ENCODE measurements at places on chromosomes 4 and X.

DNA sequence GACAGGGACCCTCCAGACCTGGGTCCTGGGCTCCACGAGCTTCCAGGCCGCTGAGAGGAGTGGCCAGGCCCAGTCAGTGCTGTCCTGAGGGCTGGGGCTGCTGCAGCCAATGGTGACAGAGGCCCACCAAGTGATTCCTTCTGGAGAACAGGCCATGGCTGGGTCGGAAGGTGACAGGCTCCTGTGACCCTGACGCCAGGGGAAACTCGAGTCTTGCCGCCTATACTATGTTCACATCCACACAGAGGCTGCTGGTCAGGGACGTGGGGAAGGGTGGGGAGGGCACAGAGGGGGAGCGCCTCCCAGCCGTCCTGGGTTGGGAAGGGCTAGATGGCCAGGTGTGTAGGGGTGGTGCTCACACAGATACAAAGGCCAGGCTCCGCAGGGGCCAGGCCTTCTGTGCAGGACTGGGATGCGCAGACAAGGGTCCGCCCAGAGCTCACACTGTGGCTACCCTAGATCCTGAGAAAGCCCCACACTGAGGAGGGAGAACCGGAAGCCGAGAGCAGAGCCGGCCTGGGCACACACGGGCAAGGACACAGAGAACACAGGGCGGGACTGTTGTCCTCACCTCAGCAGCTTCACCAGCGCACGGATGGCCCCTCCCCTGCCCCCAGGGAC, 81.4 kb downstream of the HTRA3 start:
- no peak for DNase-seq

DNA sequence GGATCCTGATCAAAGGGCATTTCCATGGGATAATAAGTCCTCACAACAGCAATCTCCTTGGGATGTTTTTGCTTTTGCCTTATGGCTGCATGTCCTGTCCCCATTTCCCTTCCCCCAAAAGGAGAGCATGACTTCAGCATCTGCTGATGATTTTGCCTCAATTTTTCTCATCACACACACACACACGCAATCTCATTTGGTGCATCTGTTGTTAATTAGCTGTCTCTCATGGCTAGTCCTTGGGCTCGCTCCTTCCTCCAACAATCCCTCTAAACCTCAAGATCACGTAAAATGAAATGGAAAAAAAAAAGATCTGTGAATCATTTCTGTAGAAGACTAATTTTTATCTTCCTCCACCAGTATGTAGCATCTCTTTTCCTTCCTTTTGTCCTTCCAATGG, 153.6 kb downstream of the RBMX2 start:
- no peak for DNase-seq

DNA sequence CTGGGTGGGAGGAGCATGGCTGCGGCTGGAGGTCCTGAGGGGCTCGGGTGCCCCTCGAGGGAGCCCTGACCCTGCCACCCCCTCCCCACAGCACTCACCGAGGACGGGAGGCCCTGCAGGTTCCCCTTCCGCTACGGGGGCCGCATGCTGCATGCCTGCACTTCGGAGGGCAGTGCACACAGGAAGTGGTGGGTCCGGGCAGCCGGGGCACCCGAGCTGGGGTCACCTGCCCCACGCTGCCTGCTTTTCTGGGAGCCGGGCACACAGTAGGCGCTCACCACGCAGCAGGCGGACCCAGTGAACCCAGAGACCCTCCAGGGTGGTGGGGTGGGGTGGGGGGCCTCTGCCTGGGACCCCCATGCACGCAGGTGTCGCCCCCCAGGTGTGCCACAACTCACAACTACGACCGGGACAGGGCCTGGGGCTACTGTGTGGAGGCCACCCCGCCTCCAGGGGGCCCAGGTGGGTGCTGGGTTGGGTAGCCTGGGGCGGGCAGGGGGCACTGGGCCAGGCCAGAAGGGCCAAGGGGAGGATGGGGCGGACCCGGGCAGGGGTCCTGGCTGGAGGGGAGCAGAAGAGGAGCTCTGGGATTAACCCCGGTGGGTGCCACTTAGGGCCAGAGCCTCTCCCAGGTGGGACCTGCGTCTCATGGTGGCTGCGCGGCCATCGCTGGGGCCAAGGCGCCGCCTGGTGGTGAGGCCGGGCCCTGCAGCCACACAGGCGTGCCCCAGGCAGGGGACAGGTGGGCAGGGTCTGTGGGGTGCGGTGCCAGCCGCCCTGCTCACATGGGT, 1.4 kb downstream of the HGFAC start:
- DNase-seq = peak; percentile 56

DNA sequence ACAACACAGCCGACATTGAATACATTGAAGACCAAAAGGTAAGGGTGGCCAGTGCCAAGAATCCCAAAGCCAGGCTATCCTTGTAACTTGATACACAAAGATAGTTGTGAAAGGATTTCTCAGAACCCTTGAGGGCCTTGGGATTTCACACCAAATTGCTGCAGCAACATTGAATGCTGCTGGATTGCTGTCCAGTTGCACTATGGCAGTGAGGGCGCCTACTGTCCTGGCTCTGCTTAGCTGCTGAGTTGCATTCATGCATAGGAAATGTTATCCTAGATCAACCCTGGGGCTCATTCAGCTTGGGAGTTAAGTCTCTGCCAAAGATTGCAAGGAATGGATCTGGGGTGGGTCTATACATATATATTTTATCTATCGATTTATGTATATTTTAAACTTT, 38.7 kb downstream of the LONRF3 start:
- no peak for DNase-seq

DNA sequence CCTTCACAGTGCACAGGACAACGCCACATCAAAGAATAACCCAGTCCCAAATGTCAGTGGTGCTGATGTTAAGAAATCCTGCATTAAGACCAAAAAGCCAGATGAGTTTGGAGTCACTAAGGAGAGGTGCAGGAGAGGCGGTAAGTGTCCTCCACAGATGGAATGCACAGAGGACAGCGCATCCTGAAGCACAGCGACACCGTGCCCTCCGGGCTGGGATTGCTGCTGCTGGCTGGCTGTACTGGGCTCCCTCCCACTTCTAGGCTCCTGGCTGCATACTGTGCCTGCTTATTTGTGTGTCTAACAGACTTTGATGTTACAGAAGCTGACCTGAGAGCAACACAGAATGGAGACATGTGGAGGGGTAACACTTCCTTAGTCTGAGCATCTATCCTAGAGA, 325.6 kb upstream of the BOD1L1 start:
- no peak for DNase-seq

DNA sequence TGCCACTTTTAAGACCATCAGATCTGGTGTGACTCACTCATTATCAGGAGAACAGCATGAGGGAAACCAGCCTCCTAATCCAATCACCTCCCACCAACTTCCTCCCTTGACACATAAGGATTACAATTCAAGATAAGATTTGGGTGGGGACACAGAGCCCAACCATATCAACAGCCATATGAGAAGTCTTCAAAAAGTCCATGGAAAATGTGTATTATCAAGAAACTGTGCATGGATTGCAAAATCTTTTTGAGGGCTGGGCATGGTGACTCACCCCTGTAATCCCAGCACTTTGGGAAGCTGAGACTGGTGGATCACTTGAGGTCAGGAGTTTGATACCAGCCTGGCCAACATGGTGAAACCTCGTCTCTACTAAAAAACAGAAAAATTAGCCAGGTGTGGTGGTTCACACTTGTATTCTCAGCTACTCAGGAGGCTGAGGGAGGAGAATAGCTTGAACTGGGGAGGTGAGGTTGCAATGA, 17.8 kb upstream of the RPL39 start:
- no peak for DNase-seq

DNA sequence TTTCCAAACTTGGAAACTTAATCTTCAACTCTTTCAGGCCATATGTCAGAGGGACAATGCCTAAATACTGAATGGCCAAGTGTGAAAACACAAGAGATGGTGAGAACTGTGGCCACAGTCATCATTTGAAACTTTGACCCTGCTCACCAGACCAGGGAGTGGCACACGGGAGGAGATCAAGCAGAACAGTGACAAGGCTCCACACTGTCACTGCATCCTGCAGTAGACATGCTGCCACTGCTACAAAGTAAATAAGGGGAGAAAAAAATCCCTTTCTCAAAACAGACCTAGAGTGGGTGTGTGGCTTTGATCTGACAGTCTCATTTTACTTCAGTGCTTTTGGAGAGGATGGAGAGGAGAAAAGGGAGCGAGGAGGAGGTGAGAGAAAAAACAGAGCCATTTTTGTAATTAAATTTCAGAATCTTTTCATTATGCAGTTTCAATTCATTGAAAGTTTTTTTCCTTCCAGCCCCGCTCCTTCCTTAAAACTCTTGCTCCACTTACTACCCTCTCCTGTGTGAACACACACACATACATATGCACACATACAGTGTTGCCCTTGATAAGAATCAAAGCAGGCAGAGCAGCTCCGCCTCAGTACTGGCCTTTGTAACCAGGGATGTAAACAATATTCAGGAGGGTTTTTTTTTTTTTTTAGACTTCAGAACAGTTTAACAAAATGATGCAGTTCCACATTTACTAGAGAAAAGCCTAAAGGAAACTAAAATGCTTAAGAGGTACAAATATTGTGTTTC, 34.4 kb downstream of the NEXMIF start:
- DNase-seq = no peak

DNA sequence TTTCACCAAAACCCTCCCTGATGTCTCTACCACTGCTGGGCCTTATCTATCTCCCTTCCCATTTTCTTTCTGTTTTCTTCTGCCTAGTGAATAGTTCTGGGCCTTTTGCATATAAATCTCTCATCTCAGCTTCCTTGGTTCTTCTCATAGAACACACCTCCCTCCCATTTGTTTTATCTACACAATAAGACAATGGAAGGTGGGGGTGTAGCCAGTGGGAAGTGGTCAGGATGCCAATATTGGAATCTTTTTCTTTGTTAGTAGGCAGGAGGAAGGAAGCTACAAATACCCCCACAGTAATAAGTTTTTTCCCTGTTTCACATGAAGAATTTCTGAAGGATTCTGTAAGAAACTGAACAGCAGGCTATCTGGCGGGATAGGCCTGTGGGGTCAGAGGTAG, 30.9 kb upstream of the RHOH start:
- DNase-seq = no peak

- DNase-seq = no peak
Observed at GRCh38 chr4:24686866-24687692, 102.7 kb upstream of the DHX15 start.

DNA sequence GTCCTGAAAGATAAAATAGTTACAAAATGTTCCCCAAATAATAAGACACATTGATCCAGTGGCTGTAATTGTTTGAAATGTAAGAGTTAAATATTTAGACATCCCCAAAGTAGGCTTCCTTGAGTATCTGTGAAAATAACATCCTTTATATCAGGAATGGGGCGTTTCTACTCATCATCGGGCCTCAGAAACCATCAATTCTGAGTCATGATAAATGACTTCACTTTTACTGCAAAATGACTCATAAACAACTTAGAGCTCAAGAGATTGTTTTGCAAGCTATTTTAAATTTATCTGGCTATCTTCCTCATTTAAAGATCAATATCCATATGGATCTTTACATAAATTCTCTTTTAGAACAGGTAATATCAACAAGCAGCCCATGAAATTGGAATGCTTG, 369.4 kb upstream of the CNKSR2 start:
- DNase-seq = no peak

- no peak for DNase-seq
Observed at GRCh38 chr4:26290321-26290720, 30.5 kb upstream of the RBPJ start.

DNA sequence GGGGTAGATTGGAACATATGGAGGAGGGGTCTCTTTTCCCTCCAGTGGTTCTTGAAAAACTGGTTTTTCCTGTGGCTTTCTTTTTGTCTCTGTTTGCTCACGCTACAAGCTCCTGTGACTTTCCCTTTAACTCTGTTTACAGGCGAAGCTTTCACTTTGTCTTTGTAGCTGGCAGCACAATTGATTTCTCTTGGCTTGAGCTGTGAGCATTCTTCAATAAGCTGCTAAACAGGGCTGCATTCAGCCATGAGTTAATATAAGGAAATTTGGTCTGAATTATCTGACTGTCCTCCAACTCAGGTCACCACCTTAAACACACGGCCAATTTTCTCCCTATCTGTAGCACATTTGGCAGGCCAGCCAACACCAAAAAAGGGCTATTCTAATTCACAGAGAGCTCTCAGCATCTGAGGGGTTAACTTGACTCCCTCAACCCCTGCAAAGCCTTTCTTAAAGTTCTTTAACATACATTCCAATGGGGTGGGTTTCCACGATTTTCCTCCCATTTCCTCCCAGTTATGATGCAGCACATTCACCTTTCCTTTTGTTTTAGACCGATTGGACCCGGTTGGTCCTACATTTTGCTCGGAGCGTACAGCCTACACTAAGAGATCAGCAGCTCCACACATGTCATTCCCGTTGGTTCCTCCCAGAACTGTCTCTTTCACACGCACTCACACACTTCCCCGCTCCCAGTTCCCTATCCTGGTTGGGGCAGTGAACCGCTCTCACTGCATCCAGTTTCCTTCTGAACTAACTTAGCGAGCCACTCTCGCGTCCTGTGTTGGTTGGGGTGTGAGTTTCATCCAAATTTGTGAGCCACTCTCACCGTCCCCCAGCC, 45.4 kb downstream of the UGT2A3 start:
- no peak for DNase-seq

GRCh38 chr4:21887481-21887880, 61.1 kb downstream of the KCNIP4 start:
- DNase-seq = no peak

GRCh38 chrX:136386826-136387225, 86.1 kb downstream of the ADGRG4 start:
- DNase-seq = no peak

Data from stimulated activated CD4-positive, alpha-beta T cell treated with anti-CD3 and anti-CD28 coated beads, Interleukin-15, amount 100 ng/mL, for 1 hour (primary cell).